Activated T-cell treated with anti-CD3 and anti-CD28 coated beads, Interleukin-2, amount 50 U/mL, for 48 hours (primary cell): ENCODE measurements at places on chromosomes 5 and 9.

GRCh38 chr5:1417586-1418225 lies 27.5 kb downstream of the SLC6A3 start:
- DNase-seq: no peak

GRCh38 chr9:37784291-37784615 lies 611 bp downstream of the EXOSC3 start:
- DNase-seq: no peak

DNA sequence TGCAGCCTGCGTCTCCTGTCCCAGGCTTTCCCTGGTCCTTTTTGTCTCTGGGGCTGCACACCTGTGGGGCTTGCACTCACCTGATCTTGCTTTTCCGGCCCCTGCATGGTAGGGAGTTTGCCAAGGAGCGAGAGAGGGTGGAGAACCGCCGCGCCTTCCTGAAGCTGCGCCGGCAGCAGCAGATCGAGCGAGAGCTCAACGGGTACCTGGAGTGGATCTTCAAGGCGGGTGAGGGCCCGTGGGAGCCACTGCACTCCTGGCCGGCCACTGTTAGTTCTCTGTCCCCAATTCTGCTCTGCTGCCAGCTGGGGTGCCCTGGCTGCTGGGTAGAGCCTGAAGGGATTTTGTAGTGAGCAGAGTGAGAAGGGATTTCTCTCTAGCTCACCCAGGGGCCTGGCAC lies 78.0 kb downstream of the CACNA1B start:
- no peak for DNase-seq

DNA sequence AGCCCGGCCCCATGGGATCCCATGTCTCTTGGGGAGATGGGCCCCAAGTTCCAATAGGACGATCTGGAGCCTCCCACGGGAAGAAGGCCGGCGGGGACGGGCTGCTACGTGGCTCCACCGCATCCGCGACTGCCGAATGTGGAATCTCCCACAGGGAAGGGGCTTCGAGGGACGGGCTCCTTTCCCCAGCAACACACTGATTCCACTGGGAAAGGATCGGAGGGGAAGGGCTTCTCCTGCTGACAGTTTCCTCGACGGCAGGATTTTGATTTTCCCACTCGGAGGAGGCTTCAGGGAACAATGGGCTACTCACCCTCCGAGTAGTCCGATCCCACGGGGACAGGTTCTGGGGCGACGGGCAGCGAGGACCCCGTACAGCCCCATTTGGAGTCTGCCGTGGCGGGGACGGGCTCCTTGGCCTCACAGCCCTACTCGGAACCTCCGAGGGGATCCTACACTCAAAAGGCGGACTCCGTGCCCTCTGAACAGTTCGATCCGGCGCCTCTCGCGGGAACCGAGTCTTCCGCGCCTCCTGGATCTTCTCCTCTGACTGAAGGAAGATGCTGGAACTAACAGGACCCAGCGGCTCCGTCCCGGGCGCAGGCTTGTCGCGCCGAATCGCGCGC lies 1.3 kb downstream of the PROB1 start:
- no peak for DNase-seq

GRCh38 chr5:143359869-143360268 lies 43.6 kb downstream of the NR3C1 start:
- no peak for DNase-seq

- no peak for DNase-seq
These were observed 200.3 kb downstream of the TRPM3 start for GRCh38 chr9:70921136-70921535.

GRCh38 chr5:175214152-175214551 lies 229.8 kb downstream of the DRD1 start:
- DNase-seq: no peak

DNA sequence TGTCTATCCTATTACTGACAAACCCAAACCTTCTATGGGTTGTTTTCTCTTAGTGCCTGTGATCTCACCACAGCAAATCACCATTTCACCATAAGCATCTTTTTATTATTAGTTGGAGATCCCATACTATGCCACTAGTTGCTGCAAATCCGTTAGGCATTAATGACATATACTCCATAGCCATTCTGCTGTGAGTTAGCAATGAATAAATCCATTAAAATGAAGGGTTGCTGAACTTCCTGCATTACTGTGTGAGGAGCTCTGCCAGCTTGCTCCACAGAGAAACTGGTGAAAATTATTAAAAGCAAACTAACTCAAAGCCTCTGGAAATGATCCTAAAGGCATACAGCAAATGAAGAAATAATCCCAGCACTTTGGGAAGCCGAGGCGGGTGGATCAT lies 102.0 kb downstream of the CFAP95 start:
- DNase-seq: no peak
